Stimulated activated CD8-positive, alpha-beta memory T cell treated with anti-CD3 and anti-CD28 coated beads, Interleukin-4, amount 100 ng/mL, for 4 hours (primary cell): ENCODE measurements at places on chromosomes 7 and 10.

GRCh38 chr7:46747869-46748576 is 827.0 kb upstream of the IGFBP3 start:
- DNase-seq = no peak

GRCh38 chr7:132604121-132604520 is 27.9 kb upstream of the PLXNA4 start:
- DNase-seq = no peak

DNA sequence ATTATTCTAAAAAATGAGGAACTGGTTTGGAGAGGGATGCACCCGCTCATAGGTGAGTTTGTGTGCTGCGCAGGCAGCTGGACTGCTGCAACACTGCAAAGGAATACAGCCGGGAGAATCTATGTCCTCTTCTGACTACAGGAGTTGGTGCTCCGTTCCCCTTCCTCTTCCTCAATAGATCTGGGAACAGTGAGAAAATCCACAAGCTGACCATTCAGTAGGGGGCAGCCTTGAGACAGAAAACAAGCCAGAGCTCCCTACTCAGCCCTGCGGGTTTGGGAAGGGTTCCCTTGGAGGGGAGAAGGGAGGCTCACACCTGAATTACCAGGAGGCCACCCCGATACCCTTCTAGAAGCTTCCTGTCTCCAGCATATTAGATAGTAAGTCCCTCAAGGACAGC is 87.3 kb upstream of the FOXI2 start:
- no peak for DNase-seq

GRCh38 chr10:53786236-53786900 is 1013.8 kb upstream of the MBL2 start:
- no peak for DNase-seq
